Activated CD8-positive, alpha-beta T cell treated with anti-CD3 and anti-CD28 coated beads, Interleukin-2, amount 10 ng/mL, durations not matched to agents 7 days and 5 days (primary cell): ENCODE measurements at places on chromosomes 1 and 21.

GRCh38 chr1:116453906-116454305 is 80.9 kb downstream of the ATP1A1 start:
- no peak for DNase-seq
- no peaks in the 10 kb centered on the region for H3K27me3 ChIP-seq
- H3K4me3 ChIP-seq = no peak overlapping the region
- no peaks in the 10 kb centered on the region for H3K36me3 ChIP-seq
- no peaks in the 10 kb centered on the region for H3K4me1 ChIP-seq
- H3K27ac ChIP-seq = no peak overlapping the region

- no peaks in the 10 kb centered on the region for H3K4me1 ChIP-seq
- H3K27me3 ChIP-seq = peaks cover 19% of the 10 kb centered on the region
- no peaks in the 10 kb centered on the region for H3K36me3 ChIP-seq
- no peak for DNase-seq
Observed at GRCh38 chr1:209585197-209585596, 1.7 kb downstream of the CAMK1G start.

GRCh38 chr1:40824591-40825434 is 37.4 kb downstream of the CITED4 start:
- no peaks in the 10 kb centered on the region for H3K27me3 ChIP-seq
- H3K27ac ChIP-seq = peak overlapping the region; percentile 74
- no peak for DNase-seq
- H3K4me3 ChIP-seq = no peak overlapping the region
- peaks cover 33% of the 10 kb centered on the region for H3K4me1 ChIP-seq
- H3K36me3 ChIP-seq = no peaks in the 10 kb centered on the region

- no peak overlapping the region for H3K4me3 ChIP-seq
- no peaks in the 10 kb centered on the region for H3K27me3 ChIP-seq
- no peaks in the 10 kb centered on the region for H3K4me1 ChIP-seq
- no peak overlapping the region for H3K27ac ChIP-seq
- H3K36me3 ChIP-seq = no peaks in the 10 kb centered on the region
- DNase-seq = no peak
Observed at GRCh38 chr1:188778578-188778977, 1699.1 kb downstream of the BRINP3 start.

- no peak for DNase-seq
- H3K27ac ChIP-seq = no peak overlapping the region
- peaks cover 12% of the 10 kb centered on the region for H3K27me3 ChIP-seq
- H3K4me3 ChIP-seq = no peak overlapping the region
Observed at GRCh38 chr1:192849442-192849841, 40.6 kb downstream of the RGS2 start.

DNA sequence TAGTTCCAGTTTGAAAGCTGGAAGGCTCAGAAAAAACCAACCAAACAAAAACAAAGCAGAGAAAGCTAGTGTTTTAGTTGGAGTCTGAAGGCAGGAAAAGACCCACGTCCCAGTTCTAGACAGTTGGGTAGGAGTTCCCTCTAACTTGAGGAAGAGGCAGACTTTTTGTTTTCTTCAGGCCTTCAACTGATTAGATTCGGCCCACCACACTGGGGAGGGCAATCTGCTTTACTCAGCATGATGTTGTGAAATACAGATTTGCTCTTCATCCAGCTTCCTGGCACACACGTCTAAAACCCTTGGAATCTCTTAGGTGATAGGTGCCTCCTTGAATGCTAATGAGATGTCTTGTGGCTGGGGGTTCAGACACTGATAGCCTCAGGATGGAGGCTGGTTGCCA is 49.1 kb upstream of the CSF3R start:
- no peak overlapping the region for H3K27ac ChIP-seq
- no peaks in the 10 kb centered on the region for H3K4me1 ChIP-seq
- no peaks in the 10 kb centered on the region for H3K36me3 ChIP-seq
- H3K27me3 ChIP-seq = peaks cover 14% of the 10 kb centered on the region
- no peak for DNase-seq
- no peak overlapping the region for H3K4me3 ChIP-seq

- H3K4me3 ChIP-seq = no peak overlapping the region
- peaks cover 6% of the 10 kb centered on the region for H3K36me3 ChIP-seq
- no peaks in the 10 kb centered on the region for H3K27me3 ChIP-seq
- no peak for DNase-seq
- H3K27ac ChIP-seq = no peak overlapping the region
Observed at GRCh38 chr1:27545271-27545670, 55.3 kb upstream of the WASF2 start.

DNA sequence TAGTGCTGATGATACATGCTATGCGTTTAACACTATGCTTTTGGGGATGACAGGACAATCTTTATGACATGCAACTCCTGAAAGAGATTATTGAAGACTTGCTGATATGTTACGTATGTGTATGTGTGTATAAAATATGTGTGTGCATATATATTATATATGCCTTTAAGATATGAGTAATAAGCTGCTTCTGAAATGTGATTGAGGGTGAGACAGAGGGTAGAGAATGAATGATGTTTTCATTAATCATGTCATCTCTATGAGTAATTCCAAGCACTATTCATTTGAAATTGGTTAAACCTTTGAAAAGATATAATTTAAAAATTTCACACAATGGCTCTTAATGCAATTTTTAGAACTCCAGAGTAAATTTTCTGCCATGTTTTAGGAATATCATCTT is 5.8 kb downstream of the BCL9 start:
- DNase-seq = no peak
- no peaks in the 10 kb centered on the region for H3K27me3 ChIP-seq
- peaks cover 67% of the 10 kb centered on the region for H3K4me1 ChIP-seq
- no peak overlapping the region for H3K27ac ChIP-seq
- peaks cover 13% of the 10 kb centered on the region for H3K36me3 ChIP-seq

DNA sequence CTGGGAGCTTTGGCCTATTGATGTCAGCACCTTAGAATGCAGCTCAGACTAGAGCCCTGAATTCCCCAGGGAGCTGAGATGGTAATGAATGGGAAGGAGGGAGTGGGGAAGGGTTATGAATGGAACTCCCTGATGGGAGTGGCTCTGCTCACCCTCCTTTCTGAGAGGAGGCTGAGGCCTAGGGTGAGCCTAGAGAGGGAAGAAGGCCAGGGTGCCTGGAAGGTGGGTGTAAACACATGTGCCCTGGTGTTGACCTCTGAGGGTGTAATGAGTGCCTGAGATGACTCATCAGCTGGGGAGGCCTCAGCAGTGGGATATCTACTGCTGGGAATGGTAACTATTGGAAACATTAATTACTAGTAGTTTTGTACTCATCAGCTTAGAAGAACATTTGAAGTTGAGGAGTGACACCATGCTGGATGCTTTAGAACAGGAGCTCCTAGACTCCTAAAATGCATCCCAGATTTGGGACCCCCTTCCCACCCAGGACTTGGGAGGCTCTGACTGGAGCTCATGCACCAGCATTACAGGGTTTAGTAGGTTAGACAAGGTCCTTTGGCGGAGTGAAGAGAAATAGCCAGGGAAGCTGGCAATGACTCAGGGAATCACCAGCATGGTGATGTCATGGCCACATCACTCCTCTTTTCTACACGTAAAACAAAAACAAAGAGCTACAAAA is 16.0 kb upstream of the PIGV start:
- no peak for DNase-seq
- peaks cover 96% of the 10 kb centered on the region for H3K36me3 ChIP-seq
- no peak overlapping the region for H3K4me3 ChIP-seq
- H3K27ac ChIP-seq = peak overlapping the region; percentile 62
- no peaks in the 10 kb centered on the region for H3K27me3 ChIP-seq

GRCh38 chr1:57599236-57599994 is 175.6 kb upstream of the DAB1 start:
- no peak overlapping the region for H3K4me3 ChIP-seq
- no peak for DNase-seq
- no peaks in the 10 kb centered on the region for H3K27me3 ChIP-seq
- H3K27ac ChIP-seq = no peak overlapping the region

DNA sequence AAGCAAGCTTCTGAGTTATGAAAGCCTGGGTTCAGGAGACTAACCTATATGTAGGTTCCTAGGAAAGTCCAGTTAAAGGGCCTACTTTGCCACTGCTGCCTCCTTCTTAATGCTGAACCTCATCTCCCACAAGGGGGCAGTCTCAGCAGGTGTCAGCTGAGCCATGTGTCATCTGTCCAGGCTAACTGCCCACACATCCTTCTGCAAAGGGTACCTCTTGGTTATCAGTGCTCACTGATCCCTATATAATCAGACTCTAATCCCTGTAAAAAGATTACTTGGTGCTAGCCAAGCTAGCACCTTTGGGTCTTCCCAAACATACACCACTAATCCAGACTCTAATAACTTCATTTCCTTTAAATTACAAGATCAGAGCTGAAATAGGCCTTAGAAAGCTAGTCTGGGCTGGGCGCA is 9.0 kb downstream of the PRDX1 start:
- H3K36me3 ChIP-seq = peaks cover 75% of the 10 kb centered on the region
- H3K4me1 ChIP-seq = no peaks in the 10 kb centered on the region
- no peak overlapping the region for H3K27ac ChIP-seq
- DNase-seq = peak; percentile 75
- no peak overlapping the region for H3K4me3 ChIP-seq
- no peaks in the 10 kb centered on the region for H3K27me3 ChIP-seq

DNA sequence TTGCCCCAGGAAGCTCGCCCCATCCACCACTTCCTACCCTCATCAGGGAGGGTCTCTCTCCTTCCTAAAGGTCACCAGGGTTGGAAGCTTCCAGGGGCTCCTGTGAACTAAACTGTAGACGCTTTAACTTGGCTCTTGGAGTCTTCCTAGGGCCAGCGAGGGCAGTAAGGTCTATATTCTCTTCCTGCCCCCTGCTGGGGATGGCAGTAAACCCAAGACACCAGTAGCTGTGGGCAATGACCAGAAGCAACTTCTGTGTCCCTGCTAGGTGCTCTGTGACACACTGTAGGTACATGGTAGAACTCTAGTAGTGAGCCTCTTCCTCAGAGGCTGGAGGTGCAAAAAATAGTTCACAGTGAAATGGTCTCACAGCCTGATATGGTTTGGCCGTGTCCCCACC is 30.0 kb downstream of the KCND3 start:
- H3K27ac ChIP-seq = no peak overlapping the region
- H3K4me1 ChIP-seq = no peaks in the 10 kb centered on the region
- H3K36me3 ChIP-seq = no peaks in the 10 kb centered on the region

- H3K4me1 ChIP-seq = no peaks in the 10 kb centered on the region
- no peak for DNase-seq
- H3K36me3 ChIP-seq = no peaks in the 10 kb centered on the region
Observed at GRCh38 chr1:17970757-17971156, 136.8 kb upstream of the IGSF21 start.

GRCh38 chr1:47388030-47388890 is 27.8 kb upstream of the FOXE3 start:
- H3K4me3 ChIP-seq = no peak overlapping the region
- no peaks in the 10 kb centered on the region for H3K4me1 ChIP-seq
- H3K27ac ChIP-seq = no peak overlapping the region

DNA sequence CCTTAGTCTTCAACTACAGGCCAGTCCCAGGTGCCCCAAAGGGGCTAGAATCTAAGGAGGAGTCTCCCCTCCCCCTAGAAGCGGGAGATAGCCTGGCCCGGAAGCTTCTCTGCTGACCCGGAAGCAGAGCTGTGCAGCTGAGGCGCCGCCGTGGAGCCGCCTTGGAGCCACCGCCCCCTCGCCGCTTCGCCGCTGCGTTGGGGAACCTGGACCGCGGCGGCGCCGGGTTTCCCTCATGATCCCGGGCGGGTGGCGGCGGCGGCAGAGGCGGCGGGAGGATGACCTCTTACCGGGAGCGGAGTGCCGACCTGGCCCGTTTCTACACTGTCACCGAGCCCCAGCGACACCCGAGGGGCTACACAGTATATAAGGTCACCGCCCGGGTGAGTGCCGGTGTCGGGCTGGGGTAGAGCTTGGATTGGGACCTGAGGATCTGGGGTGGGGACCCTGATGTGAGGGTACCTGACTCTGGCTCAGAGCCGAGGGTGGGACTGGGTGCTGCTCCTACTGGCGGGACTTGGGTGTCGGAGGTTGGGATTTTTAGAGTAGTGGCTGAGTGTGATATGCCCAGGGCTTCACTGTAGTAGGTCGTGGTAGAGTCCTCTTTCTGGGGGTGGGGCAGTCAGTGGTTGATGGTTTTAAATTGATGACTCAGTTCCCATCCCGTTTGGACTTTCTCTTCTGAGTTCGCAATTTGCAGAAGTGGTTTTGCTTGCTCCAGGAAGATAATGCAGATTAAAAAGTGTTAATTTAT is at the start of gene RPS6KC1:
TSS of gene RPS6KC1 (plus strand) at position 115 of the 754 bp plus-strand sequence. CDS start at position 279, 164 bp downstream.
- H3K4me3 ChIP-seq = peak within 1 kb of the TSS; percentile 98
- H3K27ac ChIP-seq = peak within 1 kb of the TSS; percentile 87
- H3K4me1 ChIP-seq = peaks cover 26% of the 10 kb centered on the region
- peak; percentile 87 for DNase-seq
- H3K27me3 ChIP-seq = peaks cover 3% of the 10 kb centered on the region

GRCh38 chr21:25898671-25899070 is 163.9 kb downstream of the GABPA start:
- no peak for DNase-seq
- peaks cover 16% of the 10 kb centered on the region for H3K4me1 ChIP-seq
- H3K27me3 ChIP-seq = no peaks in the 10 kb centered on the region
- H3K27ac ChIP-seq = no peak overlapping the region

- H3K27me3 ChIP-seq = peaks cover 27% of the 10 kb centered on the region
- peaks cover 8% of the 10 kb centered on the region for H3K4me1 ChIP-seq
- H3K36me3 ChIP-seq = peaks cover 4% of the 10 kb centered on the region
- no peak overlapping the region for H3K27ac ChIP-seq
- no peak for DNase-seq
Observed at GRCh38 chr1:20423169-20423795, 62.7 kb downstream of the CAMK2N1 start.

DNA sequence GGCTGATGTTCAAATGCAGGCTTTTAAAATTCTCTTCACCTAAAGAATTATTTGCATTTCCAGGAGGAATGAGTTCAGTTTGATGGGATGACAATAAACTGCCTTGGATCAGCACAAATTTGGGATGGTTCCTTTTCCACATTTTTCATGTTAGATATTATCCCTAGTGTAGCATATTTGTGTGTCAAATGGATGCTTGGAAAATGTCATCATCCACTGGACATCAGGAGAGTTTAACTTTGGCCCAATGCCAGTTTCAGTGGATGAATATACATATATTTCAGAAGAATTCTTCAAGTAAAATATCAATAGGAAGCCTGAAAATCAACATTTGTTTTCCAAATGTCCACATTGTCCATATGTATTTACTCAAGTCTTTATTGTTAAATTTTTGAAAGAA is 116.5 kb upstream of the COL24A1 start:
- H3K4me1 ChIP-seq = no peaks in the 10 kb centered on the region
- H3K36me3 ChIP-seq = no peaks in the 10 kb centered on the region
- no peak for DNase-seq
- H3K27ac ChIP-seq = no peak overlapping the region
- H3K4me3 ChIP-seq = no peak overlapping the region
